Stimulated activated CD4-positive, alpha-beta T cell treated with anti-CD3 and anti-CD28 coated beads, Interleukin-1b, Interleukin-23, amount 100 ng/mL, for 1 hour (primary cell): ENCODE measurements at places on chromosomes 11 and 22.

DNA sequence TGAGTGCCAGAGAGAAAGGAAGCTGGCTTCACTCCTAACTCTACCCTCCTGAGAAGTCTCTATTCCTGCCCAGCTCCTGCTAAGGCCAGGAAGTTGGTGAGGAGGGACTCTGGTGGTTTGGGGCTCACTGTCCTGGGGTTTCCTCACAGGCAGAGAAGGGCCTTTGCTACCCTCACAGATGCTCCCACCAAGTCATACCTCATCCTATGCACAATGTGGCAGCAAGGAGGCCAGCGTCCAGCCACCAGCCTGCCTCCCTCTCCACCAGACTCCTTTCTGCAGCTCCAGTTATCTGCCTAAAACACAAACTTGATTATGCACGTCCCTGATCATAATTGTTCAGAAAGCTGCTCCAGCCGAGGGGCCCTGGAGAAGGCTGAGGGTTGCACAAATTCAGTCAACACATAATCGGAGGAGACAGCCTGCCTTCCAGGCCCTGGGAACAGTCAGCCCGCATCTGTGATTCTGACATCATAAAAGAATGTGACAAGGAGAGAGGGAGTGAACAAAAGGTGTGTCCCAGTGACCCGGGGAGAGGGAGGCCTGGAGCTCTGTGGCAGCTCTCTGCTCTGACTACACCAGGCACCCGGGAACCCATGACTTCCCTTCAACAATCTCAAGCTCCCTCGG lies 28.8 kb downstream of the DKK3 start:
- no peak for DNase-seq

GRCh38 chr11:37849706-37850105 lies 1251.7 kb upstream of the RAG2 start:
- no peak for DNase-seq

- no peak for DNase-seq
Observed at GRCh38 chr22:24428751-24429410, 1.5 kb downstream of the ADORA2A start.

GRCh38 chr11:131038597-131038996 lies 122.3 kb upstream of the SNX19 start:
- no peak for DNase-seq

DNA sequence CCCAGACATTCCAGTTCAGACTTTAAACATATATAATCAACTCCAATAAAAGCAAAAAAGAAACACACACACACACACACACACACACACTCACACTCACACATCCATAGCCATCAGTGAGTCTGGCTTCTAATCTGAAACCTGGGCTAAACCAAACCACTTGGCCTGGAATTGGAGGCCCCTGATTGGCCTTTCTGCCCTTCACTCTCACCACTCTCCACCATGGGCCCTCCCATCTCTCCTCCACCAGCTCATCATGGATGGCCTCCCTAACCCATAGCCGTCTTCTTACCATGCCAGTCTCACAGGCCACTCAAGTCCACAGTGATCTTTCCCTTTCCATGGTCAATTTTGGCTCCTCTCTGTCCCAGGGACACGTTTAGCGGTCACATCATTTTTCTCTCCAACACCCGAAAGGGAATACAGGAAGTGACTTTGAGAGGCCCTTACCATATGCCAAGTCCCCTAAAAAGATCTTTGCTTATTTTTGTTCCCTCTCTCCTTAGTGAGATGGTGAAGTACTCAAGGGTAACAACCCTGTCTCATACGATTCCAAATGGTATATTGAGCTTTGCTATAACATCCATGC lies 66.6 kb downstream of the ENDOD1 start:
- no peak for DNase-seq

GRCh38 chr11:72773291-72773690 lies 20.6 kb downstream of the STARD10 start:
- no peak for DNase-seq

DNA sequence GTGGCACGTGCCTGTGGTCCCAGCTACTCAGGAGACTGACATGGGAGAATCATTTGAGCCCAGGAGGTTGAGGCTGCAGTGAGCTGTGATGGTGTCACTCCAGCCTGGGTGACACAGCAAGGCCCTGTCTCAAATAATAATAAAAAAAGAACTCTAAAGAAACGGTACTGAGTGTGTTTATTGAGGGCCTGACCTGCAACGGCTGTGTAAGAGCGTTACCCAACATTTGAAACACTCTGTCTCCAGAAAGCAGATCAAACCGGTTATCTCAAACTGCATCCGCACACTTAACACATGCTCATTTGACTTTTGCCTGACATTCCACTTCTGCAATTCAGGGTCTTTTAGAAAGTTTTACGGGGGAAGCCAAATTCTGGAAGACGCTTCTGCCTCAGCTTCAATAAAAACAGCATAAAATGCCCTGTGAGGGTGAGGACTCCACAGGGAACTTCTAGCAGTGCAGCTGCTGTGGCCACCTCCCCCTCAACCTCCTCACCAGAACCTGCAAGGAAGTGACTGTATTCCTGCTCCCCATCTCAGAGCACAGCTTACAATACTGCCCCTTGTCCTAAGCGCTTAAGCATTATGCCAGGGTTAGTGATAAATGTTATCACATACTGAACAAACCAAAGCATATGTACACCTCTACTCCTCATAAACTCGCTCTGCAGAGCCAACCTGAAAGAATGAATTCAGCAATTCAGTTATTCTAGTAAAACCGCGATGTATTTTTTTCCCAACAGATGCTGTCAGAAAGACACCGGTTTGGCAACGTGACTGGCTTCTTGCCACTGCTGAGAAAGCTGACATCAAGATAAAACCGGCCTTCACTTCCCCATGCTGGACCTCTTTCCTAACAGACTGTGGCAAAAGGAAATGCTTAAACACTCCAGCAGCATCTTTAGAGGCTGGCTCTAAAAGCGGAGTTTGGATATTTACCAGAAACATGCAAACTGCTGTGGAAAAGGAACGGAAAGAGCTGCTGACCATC lies 52.2 kb downstream of the PRDM10 start:
- no peak for DNase-seq

DNA sequence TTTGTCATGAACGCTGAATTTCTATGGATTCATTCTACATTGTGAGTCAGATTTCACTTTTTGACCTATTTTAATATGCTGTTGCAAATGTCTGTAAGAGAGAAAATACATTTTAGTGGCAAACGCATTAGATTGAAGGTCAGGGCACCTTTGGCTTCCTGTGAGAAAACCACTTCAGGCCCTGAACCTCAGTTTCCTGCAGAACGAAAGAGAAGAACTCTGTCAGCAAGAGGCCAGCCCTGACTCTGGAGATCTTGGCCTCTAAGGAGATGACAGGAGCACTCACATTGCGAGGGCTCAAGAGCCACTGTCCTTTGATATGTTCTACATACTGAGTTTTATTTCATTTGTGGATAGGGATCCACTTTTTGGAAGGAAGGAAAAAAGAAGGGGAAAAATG lies 83.6 kb downstream of the KCNJ1 start:
- no peak for DNase-seq

DNA sequence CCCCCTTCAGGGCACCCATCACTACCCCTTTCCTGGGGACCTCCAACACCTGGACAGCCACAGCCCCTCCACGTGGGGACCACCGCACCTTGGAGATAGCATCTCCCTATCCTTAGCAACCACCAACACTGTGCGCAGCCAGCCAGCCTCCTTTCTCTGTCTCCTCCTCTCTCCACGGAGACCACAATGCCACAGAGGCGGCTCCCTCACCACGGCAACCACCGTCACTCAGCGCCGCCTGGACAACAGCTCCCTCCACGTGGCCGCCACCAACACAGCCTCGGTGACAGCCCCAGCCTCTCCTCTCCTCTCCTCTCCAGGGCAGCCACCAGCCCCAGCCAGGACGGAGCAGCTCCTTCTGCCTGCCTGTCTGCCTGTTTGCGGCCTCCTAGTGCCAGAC lies 10.5 kb downstream of the ELFN2 start:
- no peak for DNase-seq

- no peak for DNase-seq
Observed at GRCh38 chr22:28397306-28397705, 282.3 kb downstream of the TTC28 start.

- no peak for DNase-seq
Observed at GRCh38 chr11:22577854-22578253, 47.8 kb downstream of the FANCF start.

GRCh38 chr11:127640561-127641451 lies 640.2 kb upstream of the KIRREL3 start:
- no peak for DNase-seq
